ENCODE measurements at places on chromosomes 3 and 15. TPM values are rescaled to one million over a fixed set of nuclear protein-coding genes. Genes with fewer than 3 reads are reported as not detected.
A peak's percentile ranks its signal among the peaks of the same experiment; 100 is the strongest.

GRCh38 chr3:123262868-123263267 is 61.1 kb downstream of the SEC22A start:
- DNase-seq = no peak
- H3K4me1 ChIP-seq = peaks cover 4% of the 10 kb centered on the region
- H3K36me3 ChIP-seq = peaks cover 3% of the 10 kb centered on the region
- H3K27me3 ChIP-seq = no peaks in the 10 kb centered on the region
- H3K27ac ChIP-seq = no peak overlapping the region
- H3K4me3 ChIP-seq = no peak overlapping the region

- peaks cover 2% of the 10 kb centered on the region for H3K36me3 ChIP-seq
- no peak overlapping the region for H3K27ac ChIP-seq
- H3K27me3 ChIP-seq = no peaks in the 10 kb centered on the region
- H3K4me3 ChIP-seq = no peak overlapping the region
- no peak for DNase-seq
Observed at GRCh38 chr15:77596821-77597803, 35.6 kb downstream of the LINGO1 start.

DNA sequence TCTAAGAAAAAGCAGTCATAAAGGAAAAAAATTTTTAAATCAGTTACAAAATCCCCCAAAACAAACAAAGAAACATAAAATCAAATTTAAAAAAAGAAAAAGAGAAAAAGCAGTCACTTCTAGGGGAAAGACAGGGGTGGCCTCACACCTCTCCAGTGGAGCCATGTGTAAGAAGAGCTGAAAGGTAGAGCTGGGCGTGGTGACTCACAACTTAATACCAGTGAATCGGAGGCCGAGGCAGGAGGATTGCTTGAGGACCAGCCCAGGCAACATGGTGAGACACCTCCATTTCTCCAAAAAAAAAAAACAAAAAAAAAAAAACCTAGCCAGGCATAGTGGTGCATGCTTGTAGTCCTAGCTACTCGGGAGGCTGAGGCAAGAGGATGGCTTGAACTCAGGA is 14.7 kb downstream of the MESD start:
- H3K36me3 ChIP-seq = peaks cover 17% of the 10 kb centered on the region
- no peaks in the 10 kb centered on the region for H3K27me3 ChIP-seq
- H3K4me3 ChIP-seq = no peak overlapping the region
- H3K4me1 ChIP-seq = peaks cover 57% of the 10 kb centered on the region
- no peak overlapping the region for H3K27ac ChIP-seq

DNA sequence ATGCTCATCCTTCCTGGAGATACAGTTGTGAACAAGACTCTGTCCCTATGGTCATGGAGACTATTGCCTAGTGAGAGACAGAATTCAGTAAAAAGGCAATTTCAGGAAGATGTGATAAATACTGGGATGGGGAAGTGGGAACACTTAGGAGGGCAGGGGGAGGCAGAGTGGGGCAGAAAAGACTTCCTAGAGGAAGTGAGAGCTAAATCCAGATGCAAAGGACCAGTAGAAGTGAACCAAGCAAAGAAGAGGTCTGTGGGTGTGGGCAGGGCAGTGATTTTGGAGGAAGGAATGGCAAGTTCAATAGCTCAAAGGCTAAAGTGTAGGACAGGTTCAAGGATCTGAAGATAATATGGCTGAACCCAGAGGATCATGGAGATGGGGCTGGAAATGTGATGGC is 68.9 kb downstream of the CD200R1L start:
- no peaks in the 10 kb centered on the region for H3K4me1 ChIP-seq
- DNase-seq = no peak
- H3K27me3 ChIP-seq = no peaks in the 10 kb centered on the region

GRCh38 chr15:66566963-66567531 is 1.2 kb upstream of the LCTL start:
- peak overlapping the region; percentile 91 for H3K27ac ChIP-seq
- DNase-seq = peak; percentile 77
- H3K36me3 ChIP-seq = no peaks in the 10 kb centered on the region
- peaks cover 30% of the 10 kb centered on the region for H3K4me1 ChIP-seq
- H3K27me3 ChIP-seq = no peaks in the 10 kb centered on the region
- peak overlapping the region; percentile 19 for H3K4me3 ChIP-seq

THAP10 gene
- 3.4 TPM for total RNA-seq

SNX4 gene
- total RNA-seq = 23.2 TPM

GOLGA8G gene
- total RNA-seq = not detected

All from WTC11 (cell line).